ENCODE measurements at places on chromosomes 6 and 20. TPM values are rescaled to one million over a fixed set of nuclear protein-coding genes. Genes with fewer than 3 reads are reported as not detected.

The TCP11 gene
- total RNA-seq: 0.66 TPM

The TEAD3 gene
- 26.9 TPM for total RNA-seq

The GJA10 gene
- total RNA-seq: not detected

The OR12D1 gene
- not detected for total RNA-seq

The TPMT gene
- 13.0 TPM for total RNA-seq

The RPS6KA2 gene
- 18.3 TPM for total RNA-seq

The SIM1 gene
- not detected for total RNA-seq

The BFSP1 gene
- 3.9 TPM for total RNA-seq

The RAET1E gene
- total RNA-seq: 1.1 TPM

The COL9A3 gene
- 0.43 TPM for total RNA-seq

The RPS10 gene
- total RNA-seq: 1,327 TPM

The SLC12A5 gene
- under 0.01 TPM for total RNA-seq

The DNAH8 gene
- total RNA-seq: 1.5 TPM

The LPA gene
- total RNA-seq: not detected

The TMC2 gene
- not detected for total RNA-seq

The SLC24A3 gene
- 0.44 TPM for total RNA-seq

The SNX3 gene
- total RNA-seq: 135 TPM

The RHAG gene
- not detected for total RNA-seq

The CALHM6 gene
- 0.29 TPM for total RNA-seq

The HLA-DQB2 gene
- not detected for total RNA-seq

The ENPP4 gene
- total RNA-seq: 1.1 TPM

The CAGE1 gene
- total RNA-seq: 0.14 TPM

The PRL gene
- total RNA-seq: not detected

The CPNE5 gene
- 0.66 TPM for total RNA-seq

The NKX2-4 gene
- not detected for total RNA-seq

The TBPL1 gene
- 7.9 TPM for total RNA-seq

The C6orf58 gene
- not detected for total RNA-seq

The GRM4 gene
- total RNA-seq: not detected

The C2 gene
- total RNA-seq: 14.2 TPM

The SIRPB2 gene
- total RNA-seq: not detected

The PGBD1 gene
- 2.0 TPM for total RNA-seq

The SNPH gene
- 20.2 TPM for total RNA-seq

The ECT2L gene
- total RNA-seq: not detected

The SNRPB gene
- 117 TPM for total RNA-seq

The OR2J3 gene
- total RNA-seq: not detected

The COQ3 gene
- 5.6 TPM for total RNA-seq

The GUCA1A gene
- not detected for total RNA-seq

The CST7 gene
- total RNA-seq: not detected

The TPX2 gene
- 123 TPM for total RNA-seq

The CCDC170 gene
- total RNA-seq: under 0.01 TPM

The ADGRF1 gene
- total RNA-seq: 0.29 TPM

The SLC35F1 gene
- under 0.01 TPM for total RNA-seq

The CRISP3 gene
- not detected for total RNA-seq

The FGD2 gene
- total RNA-seq: not detected

The NKX2-2 gene
- not detected for total RNA-seq

The ELOVL2 gene
- 0.43 TPM for total RNA-seq

The CCR6 gene
- not detected for total RNA-seq

The PLCG1 gene
- total RNA-seq: 59.5 TPM

The BACH2 gene
- total RNA-seq: 1.3 TPM

The RSPH4A gene
- 0.43 TPM for total RNA-seq

The EYS gene
- under 0.01 TPM for total RNA-seq

The PKIB gene
- total RNA-seq: 45.0 TPM

The SIRPA gene
- total RNA-seq: 14.9 TPM

The OPRL1 gene
- total RNA-seq: 0.88 TPM

The CLVS2 gene
- not detected for total RNA-seq

The IL17A gene
- total RNA-seq: not detected

The OTOR gene
- total RNA-seq: not detected

The ROMO1 gene
- 97.2 TPM for total RNA-seq

Measured in placental pericyte (primary cell).